NB4 (cell line): ENCODE measurements at places on chromosomes 16 and 17.

DNA sequence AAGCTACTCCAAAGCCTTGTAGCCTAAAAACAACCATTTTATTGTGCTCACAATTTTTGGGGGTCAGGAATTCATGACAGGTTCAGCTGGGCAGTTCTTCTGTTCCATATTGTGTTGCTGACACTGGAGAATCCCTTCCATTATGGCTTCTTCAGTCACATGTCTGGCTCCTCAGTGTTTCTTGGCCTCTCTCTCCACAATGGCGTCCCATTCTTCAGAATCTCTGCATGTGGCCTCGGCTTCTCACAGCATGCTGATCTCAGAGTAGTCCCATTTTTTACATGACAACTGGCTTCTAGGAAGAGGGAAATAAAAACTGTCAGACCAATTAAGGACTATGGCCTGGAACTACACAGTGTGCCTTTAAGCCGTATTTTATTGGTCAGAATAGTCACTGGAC is 49.7 kb downstream of the NF1 start:
- DNase-seq = no peak

GRCh38 chr17:6823011-6823442 is 8.5 kb downstream of the TEKT1 start:
- DNase-seq = peak; percentile 13

GRCh38 chr16:28025631-28026030 is 37.9 kb downstream of the GSG1L start:
- no peak for DNase-seq

GRCh38 chr17:56739776-56740175 is 93.9 kb downstream of the C17orf67 start:
- DNase-seq = no peak

- no peak for DNase-seq
Observed at GRCh38 chr17:31631766-31632165, 227.3 kb downstream of the COPRS start.

DNA sequence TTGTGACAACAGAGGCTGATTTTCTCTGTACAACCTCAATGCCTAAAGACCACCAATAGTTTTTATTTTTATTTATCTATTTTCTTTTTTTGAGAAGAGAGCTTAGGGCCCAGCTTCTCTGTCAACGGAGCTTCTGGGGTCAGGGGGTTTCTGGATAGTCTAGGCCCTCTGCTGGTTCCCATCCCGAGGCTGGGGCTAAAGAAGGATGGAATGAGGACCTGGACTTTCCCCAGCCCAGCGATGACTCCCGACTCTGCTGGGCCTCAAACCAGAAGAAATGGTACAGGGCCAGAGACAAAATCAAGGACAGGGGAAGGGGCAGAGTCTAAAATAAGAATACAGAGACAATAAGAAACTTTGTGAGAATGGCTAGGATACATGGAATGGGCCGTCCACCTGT is 5.7 kb upstream of the TSPOAP1 start:
- DNase-seq = no peak

GRCh38 chr16:53022374-53022773 is 30.3 kb downstream of the CHD9NB start:
- peak; percentile 63 for DNase-seq

DNA sequence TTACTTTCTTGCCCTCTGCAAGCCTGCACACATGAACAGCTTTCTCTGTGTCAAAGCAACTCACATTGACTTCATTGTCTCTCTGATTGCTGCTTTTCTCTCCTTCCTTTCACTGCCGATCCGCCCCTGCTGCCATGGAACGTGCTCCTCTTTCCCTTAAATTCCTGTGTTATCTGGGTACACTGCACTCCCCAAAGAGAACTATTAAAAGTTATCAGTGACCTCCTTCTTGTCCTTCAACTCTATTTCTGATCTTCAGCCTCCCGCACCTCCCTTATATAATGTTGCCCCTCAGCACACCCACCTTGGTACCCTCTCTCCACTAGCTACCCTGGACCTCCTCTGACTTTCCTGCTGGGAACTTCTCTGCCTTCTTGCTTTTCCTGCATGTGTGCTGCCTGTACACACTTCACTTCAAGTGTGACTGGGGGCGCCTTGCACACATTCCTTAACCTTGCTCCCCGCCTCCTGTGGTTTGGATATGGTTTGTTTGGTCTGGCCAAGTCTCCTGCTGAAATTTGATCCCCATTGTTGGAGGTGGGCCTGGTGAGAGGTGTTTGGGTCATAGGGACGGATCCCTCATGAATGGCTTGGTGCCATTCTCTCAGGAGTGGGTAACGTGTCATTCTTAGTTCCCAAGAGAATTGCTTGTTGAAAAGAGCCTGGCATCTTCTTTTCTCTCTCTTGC is 26.7 kb upstream of the PMP22 start:
- no peak for DNase-seq

DNA sequence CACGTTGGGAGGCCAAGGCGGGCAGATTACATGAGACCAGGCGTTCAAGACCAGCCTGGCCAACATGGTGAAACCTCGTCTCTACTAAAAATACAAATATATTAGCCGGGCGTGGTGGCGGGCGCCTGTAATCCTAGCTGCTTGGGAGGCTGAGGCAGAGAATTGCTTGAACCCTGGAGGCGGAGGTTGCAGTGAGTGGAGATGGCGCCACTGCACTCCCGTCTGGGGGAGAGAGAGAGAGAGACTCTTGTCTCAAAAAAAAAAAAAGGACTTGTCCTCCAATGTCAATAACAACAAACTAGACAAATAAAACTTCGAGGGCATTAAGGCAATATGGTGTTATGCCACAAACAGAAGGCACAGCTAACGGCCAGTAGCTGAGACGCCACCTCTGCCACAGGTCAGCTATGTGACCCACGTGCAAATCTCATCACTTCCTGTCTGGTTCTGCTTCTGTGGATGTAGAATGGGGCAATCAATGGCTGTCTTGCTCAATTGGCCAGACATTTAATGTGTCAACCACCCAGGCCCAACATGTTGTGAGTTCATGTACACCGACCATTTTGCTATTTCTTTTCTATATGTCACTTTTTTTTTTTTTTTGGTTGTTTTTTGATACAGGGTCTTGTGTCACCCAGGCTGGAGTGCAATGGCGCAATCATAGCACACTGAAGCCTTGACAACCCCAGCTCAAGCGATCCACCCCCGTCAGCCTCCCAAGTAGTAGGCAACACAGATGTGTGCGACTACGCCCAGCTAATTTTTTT is 834 bp upstream of the TXNDC11 start:
- peak; percentile 86 for DNase-seq

GRCh38 chr17:38852771-38853291 is 690 bp downstream of the RPL23 start:
- peak; percentile 47 for DNase-seq

- no peak for DNase-seq
Observed at GRCh38 chr16:67594956-67595355, 32.6 kb downstream of the CTCF start.

GRCh38 chr17:38590988-38591758 is 14.6 kb downstream of the SRCIN1 start:
- DNase-seq = peak; percentile 94

GRCh38 chr17:37039269-37039668 is 90.5 kb downstream of the AATF start:
- DNase-seq = no peak

DNA sequence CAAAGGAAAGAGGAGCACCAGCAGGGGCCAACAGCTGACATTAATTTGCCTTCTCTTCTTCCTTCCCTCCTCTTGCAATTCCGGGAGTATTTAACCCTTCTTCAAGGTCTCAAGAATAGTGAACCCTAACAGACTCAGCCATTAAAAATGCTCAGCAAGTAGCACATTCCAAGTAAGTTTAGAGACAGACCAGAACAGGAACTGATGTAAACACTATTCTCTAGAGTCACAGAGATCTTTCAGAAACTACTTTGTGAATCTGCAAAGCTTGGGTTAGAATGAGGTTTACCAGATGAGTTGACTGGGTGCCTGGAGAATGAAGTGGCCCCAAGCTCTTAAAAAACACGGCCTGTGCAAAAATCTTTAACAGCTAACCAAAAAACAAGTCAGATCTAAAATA is 50.9 kb downstream of the TEX2 start:
- no peak for DNase-seq
